Ovary (tissue), 10 donors: ENCODE measurements at places on chromosomes 5 and 9. TPM values are rescaled to one million over a fixed set of nuclear protein-coding genes. Genes with fewer than 3 reads are reported as not detected.
A peak's percentile ranks its signal among the peaks of the same experiment; 100 is the strongest.

- H3K36me3 ChIP-seq = no peaks in the 10 kb centered on the region
- H3K4me3 ChIP-seq = peak within 1 kb of the TSS; percentile 52
- DNase-seq = peak; percentile 97
- peak within 1 kb of the TSS; percentile 88 for H3K27ac ChIP-seq
- no peaks in the 10 kb centered on the region for H3K27me3 ChIP-seq
- H3K4me1 ChIP-seq = peaks cover 17% of the 10 kb centered on the region
These were observed at the start of gene ANGPTL2 for GRCh38 chr9:127122176-127123063. TSS of gene ANGPTL2 (minus strand) at chr9:127122635. CDS start at chr9:127108731, 13,904 bp downstream.

Gene PRELID1
- 65.0 TPM for polyA plus RNA-seq

- no peak overlapping the region for H3K4me3 ChIP-seq
- H3K27me3 ChIP-seq = no peaks in the 10 kb centered on the region
- DNase-seq = no peak
- H3K36me3 ChIP-seq = no peaks in the 10 kb centered on the region
- no peaks in the 10 kb centered on the region for H3K4me1 ChIP-seq
These were observed 37.2 kb upstream of the KIF2A start for GRCh38 chr5:62268792-62269191.

Gene TPM2
- 526 TPM for polyA plus RNA-seq

DNA sequence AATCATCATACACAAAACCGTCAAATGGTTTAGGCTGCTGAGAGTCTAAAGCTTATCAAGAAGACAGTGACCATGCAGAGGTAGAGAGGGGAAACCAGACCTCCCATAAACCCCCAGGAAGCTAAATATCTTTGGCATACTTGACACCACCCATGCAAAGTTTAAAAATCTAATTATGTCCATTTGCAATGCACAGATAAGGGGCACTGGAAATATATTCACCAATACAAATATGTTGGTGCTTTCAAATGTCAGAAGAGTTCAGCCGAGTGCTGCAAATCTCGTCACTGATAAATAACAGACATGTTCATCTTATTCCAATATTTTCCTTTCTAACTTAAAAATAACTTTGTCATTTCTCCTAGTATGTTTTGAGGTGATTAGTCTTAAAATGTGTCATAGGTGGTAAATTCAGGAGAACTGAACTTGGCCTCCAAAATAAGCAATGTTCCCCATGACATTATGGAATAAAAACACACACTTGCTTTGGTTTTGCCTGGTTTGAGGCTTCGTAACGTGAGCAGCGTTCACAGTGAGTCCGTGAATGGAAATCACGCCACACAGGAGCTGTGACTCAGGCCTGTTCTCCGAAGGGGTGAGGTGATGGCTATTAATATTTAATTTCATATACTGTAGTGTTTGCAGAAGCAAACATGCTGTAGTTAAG lies 182.2 kb downstream of the AOPEP start:
- H3K4me3 ChIP-seq = no peak overlapping the region
- H3K36me3 ChIP-seq = no peaks in the 10 kb centered on the region
- DNase-seq = no peak
- H3K4me1 ChIP-seq = peaks cover 9% of the 10 kb centered on the region
- H3K27ac ChIP-seq = no peak overlapping the region

DNA sequence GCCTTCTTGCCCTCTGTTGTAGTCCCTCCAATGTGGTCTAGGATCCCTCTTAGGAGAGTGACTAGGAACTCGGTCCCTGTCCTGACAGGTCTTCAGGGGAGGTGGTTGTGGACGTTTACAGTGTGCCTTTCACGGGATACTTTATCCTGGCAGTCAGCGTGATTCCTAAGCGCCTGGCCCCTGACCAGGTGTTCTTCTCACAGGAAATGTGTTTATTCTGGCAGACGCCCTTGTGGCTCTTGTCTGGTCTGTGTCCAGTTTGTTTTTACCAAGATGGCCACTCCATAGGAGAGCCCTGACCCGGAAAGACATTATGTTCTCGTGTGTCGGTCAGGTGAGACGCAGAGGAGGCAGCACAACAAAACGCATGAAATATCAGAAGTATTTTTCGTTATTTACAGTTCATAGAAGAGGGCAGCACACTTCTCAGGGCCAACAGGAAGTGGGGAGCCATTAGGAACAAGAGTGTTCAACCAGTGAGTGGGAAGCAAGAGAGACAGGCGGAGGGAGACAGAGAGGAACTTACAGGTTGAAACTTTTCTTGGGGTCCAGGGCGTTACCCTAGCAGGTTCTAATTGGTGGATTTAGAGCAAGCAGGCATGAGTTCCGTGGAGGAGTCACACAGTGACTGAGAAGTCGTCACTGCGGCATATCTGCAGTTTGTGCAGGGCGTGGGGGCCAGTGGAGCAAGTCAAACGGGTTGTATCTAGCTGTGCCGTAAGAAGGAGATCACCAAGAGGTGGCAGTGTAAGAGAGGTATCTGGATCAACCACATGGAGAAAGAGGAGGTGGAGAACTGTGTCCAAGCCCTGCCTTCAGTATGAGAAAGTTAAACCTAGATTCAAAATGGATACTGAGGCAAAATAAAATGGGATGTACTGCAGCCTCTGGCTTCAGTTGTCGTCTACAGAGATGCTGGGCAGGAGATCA lies 412.9 kb downstream of the ZSWIM6 start:
- no peaks in the 10 kb centered on the region for H3K36me3 ChIP-seq
- no peak overlapping the region for H3K27ac ChIP-seq
- no peaks in the 10 kb centered on the region for H3K4me1 ChIP-seq
- H3K27me3 ChIP-seq = no peaks in the 10 kb centered on the region

GRCh38 chr5:142287096-142287972 lies 37.5 kb downstream of the SPRY4 start:
- no peak overlapping the region for H3K4me3 ChIP-seq
- DNase-seq = no peak
- no peaks in the 10 kb centered on the region for H3K27me3 ChIP-seq
- H3K27ac ChIP-seq = no peak overlapping the region
- H3K36me3 ChIP-seq = no peaks in the 10 kb centered on the region
- no peaks in the 10 kb centered on the region for H3K4me1 ChIP-seq

DNA sequence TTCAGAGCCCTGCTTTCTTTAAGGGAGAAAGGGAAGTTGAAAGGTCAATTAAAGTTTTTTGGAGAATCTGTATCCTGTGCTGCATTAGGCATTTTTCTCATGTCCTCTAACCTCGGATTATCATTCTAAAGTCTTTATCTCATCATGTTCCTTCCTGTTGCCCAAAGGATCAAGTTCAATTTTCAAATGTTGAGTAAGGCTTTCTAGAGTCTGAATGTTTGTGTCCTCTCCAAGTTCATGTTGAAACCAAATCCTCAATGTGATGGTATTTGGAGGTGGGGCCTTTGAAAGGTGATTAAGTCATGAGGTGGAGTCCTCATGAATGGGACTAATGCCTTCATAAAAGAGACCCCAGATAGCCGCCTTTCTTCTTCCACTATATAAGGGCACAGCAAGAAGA lies 20.2 kb upstream of the TNC start:
- no peak overlapping the region for H3K4me3 ChIP-seq
- H3K27ac ChIP-seq = no peak overlapping the region
- no peaks in the 10 kb centered on the region for H3K4me1 ChIP-seq
- DNase-seq = no peak
- no peaks in the 10 kb centered on the region for H3K27me3 ChIP-seq

GRCh38 chr9:96052686-96053085 lies 177.2 kb downstream of the ERCC6L2 start:
- DNase-seq = no peak
- peaks cover 4% of the 10 kb centered on the region for H3K4me1 ChIP-seq
- no peaks in the 10 kb centered on the region for H3K27me3 ChIP-seq
- no peak overlapping the region for H3K27ac ChIP-seq
- no peak overlapping the region for H3K4me3 ChIP-seq
- H3K36me3 ChIP-seq = no peaks in the 10 kb centered on the region

Gene KLHL3
- 2.9 TPM for polyA plus RNA-seq

Gene IL11RA
- polyA plus RNA-seq = 25.4 TPM

DNA sequence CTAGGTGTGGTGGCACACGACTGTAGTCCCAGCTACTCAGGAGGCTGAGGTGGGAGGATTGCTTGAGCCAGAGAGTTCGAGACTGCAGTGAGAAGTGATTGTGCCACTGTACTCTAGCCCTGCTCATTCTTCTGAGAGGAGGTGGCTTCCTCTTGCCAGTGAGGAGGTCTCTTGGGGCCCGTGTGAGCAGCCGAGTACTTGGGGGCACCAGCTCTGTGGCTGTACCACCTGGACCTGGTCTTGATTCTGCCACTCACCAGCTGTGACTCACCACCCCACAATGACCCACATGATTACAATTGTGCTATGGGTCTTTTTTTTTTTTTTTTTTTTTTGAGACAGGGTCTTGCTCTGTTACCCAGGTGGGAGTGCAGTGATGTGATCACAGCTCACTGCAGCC lies 18.0 kb upstream of the CRB2 start:
- H3K27me3 ChIP-seq = no peaks in the 10 kb centered on the region
- no peak overlapping the region for H3K4me3 ChIP-seq
- H3K27ac ChIP-seq = no peak overlapping the region
- DNase-seq = no peak
- H3K4me1 ChIP-seq = peaks cover 2% of the 10 kb centered on the region
- no peaks in the 10 kb centered on the region for H3K36me3 ChIP-seq
